ENCODE measurements at places on chromosomes 16 and 17.

DNA sequence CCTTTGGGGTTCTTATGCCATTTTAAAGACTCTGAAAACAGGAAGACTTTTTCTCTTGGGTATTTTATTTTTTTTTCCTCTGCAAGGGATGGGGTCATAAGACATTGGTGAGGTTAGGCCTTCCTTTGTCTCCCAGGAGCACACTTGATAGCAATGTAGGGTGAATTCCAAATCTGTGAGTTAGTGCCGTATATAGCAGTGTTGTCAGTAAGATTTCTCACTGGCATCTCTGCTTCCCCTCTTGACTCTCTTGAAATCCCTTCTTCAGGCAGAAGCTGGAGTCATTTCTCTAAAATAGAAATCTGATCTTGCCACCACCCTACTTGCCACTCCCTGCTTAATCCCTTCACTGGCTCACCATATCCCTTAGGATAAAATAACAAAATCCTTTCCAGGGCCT is 529.7 kb downstream of the WWOX start:
- DNase-seq: no peak

DNA sequence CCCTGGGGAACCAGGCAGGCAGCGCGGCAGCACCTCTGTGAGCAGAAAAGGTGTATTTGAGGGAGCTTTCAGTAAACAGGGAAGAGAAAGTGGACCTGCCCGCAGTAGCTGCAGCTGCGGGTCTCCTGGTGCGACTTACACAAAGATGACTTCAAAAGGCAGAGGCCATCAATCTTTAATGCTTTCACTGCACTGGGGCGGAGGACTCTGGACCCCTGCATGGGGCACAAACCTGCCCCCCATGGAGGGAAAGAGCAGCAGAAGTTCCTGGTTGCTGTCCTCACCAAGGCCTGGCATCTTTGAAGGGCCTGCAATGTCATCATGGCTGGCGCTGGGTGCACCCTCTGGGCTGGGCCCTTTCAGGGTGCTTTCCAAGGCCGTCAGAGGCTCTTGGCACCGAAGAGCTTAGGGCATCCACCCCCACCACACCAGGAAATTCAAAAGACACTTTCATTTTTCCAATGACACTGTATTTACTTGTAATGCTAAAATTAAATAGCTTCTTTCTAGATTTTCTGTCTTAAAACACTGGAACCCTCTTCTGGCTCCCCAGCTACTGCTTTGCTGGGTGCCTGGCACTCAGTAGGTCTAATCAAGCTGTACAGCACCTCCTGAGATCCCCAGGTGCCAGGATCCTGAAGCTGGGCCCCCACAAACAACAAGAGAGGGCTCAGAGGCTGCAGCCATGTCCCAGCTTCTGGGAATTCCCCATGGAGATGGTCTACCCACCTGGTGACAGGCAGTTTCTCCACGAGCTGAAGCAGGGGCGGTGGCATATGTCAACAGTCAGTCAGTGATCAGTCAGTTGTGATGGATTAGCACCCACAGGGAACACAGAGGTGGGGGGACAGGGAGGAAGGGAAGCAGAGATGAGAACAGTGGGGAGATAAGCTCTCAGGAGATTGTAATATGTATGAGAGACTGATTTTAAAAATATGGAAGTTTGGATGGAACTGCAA is 2.1 kb upstream of the CACNG1 start:
- no peak for DNase-seq

- DNase-seq: no peak
Observed at GRCh38 chr17:76947771-76948170, 79.6 kb downstream of the MGAT5B start.

- DNase-seq: peak; percentile 68
Observed at GRCh38 chr17:28725166-28725659, 820 bp downstream of the TLCD1 start.

- DNase-seq: no peak
Observed at GRCh38 chr16:73845238-73846006, 451.2 kb upstream of the PSMD7 start.

DNA sequence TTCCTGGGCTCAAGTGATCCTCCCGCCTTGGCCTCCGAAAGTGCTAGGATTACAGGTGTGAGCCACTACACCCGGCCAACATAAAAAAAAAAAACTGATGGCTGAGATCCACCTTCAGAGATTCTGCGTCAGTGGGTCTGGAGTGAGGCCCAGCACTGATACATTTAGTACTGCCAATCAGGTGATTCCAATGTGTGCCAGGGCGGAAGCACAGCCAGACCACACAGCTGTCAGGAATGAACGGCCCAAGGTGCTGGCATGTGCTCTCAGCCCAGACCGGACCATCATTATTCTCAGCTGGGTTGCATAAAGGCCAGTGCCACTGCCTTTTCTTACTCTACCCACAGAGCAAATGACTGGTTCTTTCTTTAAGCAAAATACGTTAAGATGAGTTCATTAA is 1.2 kb upstream of the BCO1 start:
- DNase-seq: no peak

DNA sequence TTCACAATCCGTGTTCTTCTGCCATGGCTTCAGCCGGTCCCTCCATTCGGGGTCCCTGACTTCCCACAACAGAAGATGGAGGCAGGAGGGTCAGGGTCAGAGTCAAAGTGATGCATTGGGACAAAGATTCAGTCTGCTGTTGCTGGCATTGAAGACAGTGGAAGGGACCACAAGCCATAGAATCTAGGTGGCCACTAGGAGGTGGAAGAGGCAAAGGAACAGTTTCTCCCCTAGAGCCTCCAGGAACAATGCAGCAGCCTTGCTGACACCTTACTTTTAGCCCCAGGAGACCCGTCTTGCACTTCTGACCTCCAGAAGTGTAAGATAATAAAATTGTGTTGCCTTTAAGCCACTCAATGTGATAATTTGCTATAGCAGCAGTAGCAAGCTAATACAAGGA is 55.9 kb downstream of the MFSD11 start:
- DNase-seq: peak; percentile 41

DNA sequence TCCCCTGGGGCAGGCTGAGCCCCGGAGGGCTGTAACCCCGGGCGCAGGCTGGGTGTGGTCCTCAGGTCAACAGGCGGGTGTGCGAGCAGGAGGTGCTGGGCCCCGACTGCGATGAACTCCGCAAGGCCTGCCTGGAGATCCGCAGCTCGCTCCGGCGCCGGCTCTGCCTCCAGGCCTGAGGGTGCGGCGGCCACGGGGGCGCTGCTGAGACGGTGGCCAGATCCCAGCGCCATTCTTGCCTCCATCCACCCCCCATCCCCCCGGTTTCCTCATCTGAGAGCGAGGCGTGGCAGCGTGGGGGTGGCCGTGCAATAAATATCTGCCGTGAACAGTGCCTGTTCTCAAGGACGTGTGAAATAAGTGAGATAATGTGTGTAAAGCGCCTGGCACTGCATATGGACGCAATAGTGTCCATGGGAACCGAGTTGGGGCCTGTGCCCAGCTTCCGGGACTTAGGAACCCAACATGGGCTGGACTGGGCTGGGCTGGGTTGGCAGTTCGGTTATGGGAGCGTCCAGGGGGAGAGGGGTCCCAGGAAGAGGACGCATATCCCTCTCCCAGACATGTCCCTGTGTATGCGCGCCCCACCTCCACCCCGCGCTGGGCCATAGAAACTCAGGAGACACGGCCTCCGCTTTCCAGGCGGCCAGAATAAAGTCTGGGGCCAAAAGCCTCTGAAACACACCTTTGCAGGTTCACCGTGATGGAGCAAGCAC is 15.0 kb downstream of the ZNF213 start:
- DNase-seq: peak; percentile 86

DNA sequence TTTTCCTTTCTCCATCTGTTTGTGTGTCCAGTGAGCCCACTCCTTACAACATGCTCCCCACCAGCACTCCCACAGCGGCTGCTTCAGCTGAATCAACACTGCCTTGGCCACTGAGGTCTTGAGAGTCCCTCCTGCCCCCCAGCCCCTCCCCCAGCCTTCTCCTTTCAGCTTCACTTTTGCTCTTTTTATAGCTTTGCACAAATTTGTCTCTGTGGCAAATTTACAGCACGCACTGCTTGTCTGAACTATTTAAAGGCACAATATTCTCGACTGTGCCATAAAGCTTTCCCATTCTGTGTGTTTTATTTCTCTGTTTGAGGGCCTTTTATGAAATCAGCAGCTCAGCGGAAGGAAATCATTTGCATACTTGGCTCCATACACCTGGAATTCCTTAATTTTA is 579.3 kb downstream of the TOX3 start:
- no peak for DNase-seq

- no peak for DNase-seq
Observed at GRCh38 chr16:56858374-56858773, 6.6 kb upstream of the SLC12A3 start.

- peak; percentile 60 for DNase-seq
Observed at GRCh38 chr17:79915850-79916430, 76.7 kb upstream of the CBX4 start.

DNA sequence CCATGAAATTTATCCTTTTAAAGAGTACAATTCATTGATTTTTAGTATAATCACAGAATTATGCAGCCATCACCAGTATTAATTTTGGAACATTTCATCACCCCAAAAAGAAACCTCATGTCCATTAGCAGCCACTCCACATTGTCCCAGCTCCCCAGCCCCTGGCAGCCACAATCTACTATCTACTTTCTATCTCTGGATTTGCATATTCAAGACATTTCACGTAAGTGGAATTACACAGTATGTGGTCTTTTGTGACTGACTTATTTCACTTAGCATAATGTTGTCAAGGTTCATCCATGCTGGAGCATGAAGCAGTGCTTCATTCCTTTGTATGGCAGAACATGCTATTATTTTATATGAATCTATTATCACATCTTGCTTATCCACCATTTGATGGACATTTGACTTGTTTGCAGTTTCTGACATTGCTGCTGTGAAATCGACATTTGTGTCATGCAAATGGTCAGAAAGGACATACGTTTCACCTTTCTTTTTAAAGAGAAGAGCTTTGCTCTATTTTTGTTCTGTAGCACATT is 10.7 kb downstream of the METTL9 start:
- DNase-seq: no peak

DNA sequence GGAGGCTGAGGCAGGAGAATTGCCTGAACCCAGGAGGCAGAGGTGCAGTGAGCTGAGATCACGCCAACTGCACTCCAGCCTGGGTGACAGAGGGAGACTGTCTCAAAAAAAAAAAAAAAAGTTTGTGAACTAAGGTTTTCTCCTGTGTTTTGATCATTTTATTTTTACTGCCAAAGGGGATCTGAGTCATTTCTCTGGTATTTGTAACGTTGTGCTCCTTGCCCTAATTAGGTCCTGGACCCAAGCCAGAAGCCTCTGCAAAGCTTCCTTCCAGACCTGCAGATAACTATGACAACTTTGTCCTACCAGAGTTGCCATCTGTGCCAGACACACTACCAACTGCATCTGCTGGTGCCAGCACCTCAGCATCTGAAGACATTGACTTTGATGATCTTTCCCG is 32.1 kb downstream of the IST1 start:
- DNase-seq: no peak

DNA sequence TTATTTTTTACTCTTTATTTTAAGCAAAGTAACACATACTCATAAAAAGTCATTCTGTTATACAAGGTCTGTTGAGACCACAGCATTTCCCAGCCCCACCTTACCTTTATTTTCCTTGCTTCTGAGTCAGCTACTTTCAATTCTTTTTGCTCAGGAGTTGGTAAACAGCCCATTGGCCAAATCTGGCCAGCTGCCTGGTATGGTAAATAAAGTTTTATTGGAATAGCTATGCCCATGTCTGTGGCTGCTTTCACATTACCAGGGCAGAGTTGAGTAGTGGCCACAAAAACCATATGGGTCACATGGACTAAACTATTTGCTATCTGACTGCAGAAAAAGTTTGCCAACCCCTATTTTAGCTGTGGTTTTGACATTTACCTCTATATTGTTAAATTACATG is 3.4 kb upstream of the NSRP1 start:
- no peak for DNase-seq

GRCh38 chr17:41190328-41190727 is 641 bp downstream of the KRTAP9-1 start:
- no peak for DNase-seq

- no peak for DNase-seq
Observed at GRCh38 chr17:35788477-35789368, 6.7 kb downstream of the MMP28 start.

DNA sequence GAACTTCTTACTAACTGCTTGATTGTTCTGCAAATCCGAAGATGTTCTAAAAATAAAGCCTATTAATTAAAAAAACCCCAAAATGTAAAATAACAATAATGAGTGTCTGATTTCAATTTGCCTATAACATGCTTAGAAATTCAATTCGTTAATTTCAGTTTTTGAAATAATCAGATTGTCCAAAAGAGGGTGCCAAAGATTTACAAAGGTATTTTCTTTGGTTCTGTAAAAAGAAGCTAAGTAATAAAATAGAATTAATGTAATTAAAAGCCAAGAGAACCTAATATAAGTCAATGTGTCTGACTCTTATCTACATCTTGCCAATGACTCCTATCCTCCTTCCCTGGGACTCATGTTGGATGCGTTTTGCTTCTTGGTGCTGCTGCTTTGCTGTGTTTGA is 75.0 kb upstream of the CPHXL start:
- DNase-seq: no peak

DNA sequence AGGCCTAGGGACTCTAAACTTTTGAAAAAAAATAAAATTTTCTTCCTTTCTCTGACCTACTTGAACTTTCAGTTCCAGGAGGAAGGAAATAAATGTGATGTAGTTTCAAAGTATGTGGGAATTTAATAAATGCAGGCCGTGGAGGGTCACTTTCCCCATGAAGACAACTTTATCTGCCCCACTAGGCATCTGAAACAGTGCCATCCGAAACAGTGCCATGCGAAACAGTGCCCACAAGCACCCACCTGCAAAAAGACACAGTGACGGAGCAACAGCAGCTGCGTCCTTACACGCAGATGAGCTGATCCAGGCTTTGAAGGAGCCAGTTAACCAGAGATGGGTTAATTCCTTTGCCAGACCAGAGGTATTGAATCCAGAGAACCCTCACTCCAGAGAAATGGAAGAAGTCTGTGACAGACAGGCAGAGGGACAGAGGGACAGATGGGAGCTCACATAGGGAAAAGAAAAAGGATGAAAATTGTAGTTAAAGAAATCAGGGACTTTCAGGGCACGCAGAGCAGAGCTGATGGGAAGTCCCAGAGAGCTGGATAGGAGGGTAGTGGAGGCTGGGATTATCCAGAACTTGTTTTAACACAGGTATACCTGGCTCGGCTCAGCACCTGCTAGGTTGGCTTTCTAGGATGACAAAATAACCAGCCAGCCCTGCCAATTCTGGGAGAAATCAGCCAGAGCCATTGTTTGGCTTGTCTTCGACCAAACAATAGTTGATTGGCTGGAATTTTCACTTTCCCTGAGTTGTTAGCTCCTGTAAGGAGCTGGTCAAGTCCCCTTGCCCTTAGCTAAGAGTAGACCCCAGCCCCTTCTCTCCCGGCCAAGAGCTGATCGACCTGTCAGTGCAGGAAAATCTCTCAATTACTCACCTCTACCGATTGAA is 17.1 kb upstream of the HOXB13 start:
- no peak for DNase-seq

GRCh38 chr17:57486882-57487301 is 230.6 kb downstream of the MSI2 start:
- DNase-seq: no peak

- peak; percentile 19 for DNase-seq
Observed at GRCh38 chr17:34443619-34444469, 80.8 kb upstream of the CCL1 start.

Measured in erythroblast (primary cell).